ENCODE measurements at places on chromosomes 2 and 18.
A peak's percentile ranks its signal among the peaks of the same experiment; 100 is the strongest.

- no peak for DNase-seq
Observed at GRCh38 chr2:190840569-190841172, 40.0 kb upstream of the GLS start.

DNA sequence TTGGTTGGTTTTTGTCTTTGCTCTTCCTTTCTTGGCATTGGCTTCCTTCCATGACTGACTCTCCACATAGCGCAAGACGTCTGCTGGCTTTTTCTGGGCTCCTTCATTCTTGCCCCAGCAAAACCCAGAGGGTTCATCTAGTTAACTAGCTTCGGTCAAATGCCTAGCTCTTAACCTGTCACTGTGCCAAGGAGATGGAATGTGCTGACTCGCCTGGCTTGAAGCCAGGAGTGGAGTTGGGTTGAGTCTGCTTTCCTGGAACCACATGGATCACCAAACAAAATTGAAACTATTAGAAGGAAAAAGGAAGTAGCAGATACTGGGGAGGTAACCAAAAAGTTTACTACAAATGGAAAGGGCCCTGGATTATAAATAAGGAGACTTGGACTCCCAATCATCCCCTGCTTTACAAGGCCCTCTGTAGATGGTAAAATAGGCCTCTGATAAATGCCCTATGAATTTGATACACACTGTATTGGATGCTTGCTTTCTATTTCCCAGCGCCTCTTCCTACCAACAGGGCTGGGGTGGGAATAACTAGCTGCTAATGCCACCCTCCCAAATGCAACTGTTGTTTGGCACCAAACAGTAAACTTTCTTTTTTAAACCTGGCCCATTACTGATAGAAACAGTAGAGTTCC lies 11.3 kb downstream of the MALT1 start:
- no peak for DNase-seq

- DNase-seq: no peak
Observed at GRCh38 chr2:177178797-177179196, 33.8 kb upstream of the HNRNPA3 start.

DNA sequence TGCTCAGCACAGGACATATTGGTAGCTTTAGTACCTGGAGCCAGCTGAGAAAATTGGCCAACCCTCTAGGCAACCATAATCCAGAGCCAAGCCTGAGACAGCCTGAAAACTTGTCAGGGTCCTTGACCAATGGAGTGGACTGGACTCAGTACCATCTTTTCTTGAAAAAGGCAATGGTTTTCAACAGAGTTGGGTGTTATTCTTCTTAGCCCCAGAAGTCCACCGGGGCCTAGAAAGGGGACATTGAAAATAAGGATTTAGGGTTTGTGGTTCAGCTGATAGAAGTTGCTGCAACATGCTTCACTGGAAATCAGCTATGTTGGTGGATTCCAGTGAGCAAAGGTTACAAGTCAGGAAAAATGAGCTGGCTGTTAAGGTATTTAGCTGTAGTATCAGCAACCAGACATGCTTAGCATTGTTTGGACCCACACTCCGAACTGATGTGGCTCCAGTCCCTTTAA lies 22.1 kb upstream of the CNOT11 start:
- no peak for DNase-seq

- no peak for DNase-seq
Observed at GRCh38 chr2:216210701-216211540, 101.8 kb downstream of the XRCC5 start.

GRCh38 chr2:62293151-62293489 lies 97.2 kb downstream of the B3GNT2 start:
- no peak for DNase-seq

DNA sequence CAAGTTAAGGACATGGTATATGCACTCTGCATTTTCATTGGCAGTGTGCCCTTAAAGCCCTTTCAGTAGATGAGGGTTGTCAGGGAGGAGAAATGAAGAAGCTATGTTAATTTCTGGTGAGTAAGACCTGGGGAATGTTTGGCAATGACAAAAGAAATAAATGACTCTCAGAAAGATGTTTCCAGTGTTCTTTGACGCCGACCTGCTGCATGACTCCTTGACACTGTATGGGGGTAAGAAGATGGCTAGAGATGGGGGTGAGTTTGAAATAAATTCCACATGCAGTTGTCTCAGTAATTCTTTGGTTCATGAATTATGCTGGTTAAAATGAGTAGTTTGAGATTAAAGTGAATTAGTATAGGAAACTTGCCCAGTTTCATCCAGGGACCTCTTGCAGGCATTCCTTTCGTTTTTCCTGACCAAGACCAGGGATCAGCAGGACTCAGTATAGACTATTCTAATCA lies 5.9 kb downstream of the CCDC121 start:
- DNase-seq: peak; percentile 31

GRCh38 chr2:109419960-109420370 lies 193.8 kb downstream of the SEPTIN10 start:
- no peak for DNase-seq

- DNase-seq: no peak
Observed at GRCh38 chr18:48402953-48403352, 6.2 kb downstream of the ZBTB7C start.

GRCh38 chr2:139836769-139837168 lies 1056.6 kb upstream of the NXPH2 start:
- no peak for DNase-seq
